Stimulated activated CD4-positive, alpha-beta T cell treated with anti-CD3 and anti-CD28 coated beads, Interleukin-1b, Interleukin-23, amount 100 ng/mL, for 48 hours (primary cell): ENCODE measurements at places on chromosomes 13 and 19.

DNA sequence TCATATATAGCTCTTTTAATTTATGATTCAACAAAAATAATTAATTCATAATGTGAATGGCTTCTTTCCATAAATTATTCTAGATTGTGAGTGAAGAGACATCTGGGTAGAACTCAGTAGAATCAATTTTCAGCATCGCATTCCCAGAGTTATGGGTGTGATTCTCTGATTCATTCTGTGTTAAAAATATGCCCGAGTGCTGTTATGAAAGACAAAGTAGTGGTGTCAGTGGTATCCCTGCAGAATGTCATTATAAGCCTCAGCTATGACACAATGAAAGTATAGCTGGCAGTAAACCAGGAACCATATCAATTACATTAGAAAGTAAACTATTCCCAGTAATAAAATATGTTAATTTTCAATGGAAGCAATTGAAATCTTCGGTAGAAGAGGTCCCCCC lies 480.5 kb upstream of the SLITRK1 start:
- DNase-seq: no peak

DNA sequence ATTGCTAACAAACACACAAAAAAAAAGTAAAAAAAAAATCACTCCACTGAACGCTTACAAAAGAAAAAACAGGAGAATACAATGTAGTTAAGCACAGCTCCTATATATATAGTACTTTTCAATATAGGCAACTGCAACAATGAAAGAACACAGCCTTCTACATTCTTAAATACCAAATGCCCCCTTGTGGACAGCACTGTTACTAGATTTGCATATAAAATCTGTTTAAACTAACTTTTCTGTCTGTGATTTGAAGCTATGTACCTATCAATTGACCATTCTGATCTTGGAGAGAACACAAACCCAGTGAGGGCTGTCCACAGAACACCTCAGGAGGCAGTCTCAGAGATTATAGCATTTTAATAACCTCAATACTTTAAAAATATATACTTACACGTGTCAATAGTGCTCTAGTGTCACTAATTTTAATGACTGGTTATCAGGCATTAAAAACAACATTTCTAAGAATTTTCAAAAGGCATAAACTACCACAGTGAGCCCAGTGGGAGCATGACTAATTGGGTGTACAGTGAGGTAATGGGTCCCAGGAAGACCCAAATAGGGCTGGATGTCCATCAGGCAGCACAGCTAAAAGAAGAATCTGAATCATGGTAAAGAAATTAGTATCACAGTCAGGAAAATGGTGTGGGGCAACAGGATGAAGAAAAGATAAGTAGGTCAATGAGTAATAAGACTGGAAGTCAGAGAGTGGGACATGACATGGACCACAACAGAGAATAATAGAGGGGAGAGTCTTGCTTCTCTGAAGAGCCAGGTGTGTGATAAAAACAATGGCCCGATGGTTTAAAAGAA lies 22.2 kb downstream of the CCDC169 start:
- DNase-seq: no peak

DNA sequence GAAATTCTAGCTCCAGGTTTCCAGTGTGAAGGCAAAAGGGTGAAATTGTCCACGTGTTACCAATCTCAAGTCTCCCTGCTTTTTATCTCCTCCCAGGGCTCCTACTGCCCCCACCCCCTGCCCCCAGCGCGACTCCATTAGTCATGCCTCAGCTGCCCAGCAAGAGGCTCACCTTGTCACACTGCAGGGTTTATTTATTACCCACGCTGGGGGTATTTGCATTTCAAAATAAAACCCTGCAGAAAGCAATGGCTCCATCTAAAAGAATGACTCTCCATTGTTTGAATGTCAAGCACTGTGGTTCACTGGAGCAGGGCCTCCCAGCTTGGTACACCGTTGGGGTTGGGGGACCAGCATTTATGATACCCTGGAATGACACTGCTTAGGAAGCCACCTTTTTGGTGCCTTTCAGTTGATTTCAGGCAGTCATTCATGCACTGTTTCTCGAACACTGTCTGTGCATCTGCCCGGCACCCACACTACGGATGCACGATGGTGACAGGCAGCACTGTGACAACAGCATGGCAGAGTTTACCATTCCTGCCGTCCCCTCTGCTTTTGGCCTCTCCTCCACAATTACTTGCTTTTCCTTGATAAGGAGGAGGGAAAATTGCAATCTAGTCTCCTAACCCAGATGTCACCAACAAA lies 9.9 kb upstream of the POP4 start:
- no peak for DNase-seq

- DNase-seq: no peak
Measured at GRCh38 chr13:48782429-48782840, 128.7 kb downstream of the CYSLTR2 start.

DNA sequence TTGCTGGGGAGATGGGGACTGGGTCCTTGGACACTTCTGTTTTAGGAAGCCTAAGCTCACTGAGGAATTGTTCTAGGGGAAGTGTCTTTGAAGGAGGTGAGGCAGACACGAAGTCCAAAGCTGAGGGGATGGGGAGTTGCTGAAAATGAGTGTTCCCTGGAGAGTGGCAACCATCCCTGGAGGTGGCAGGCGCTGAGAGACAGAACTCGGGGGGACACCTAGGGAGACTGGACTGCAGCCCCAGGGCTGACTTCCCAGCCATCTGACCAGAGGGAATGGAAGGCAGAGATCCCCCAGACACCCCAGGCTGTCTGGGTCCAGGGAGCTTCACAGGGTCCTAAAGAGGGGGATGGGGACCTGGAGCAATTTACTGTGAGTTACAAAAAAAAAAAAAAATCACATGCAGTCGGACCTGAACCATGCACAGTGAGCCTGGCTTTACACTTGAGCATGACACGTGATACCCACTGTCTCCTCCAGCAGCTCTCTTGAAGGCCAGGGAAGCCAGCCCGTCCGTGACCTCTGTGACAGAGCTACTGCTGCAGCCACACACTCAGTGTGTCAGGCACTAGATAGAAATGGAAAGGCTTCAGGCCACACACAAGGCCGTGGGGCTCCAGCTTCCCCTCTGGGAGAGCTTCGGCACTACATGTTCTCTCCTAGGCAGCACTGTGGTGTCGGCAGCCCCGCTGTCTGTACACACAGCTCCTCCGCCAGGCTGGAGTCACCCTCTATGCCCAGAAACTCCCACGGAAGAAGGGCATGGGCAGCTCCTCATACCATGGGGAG lies 77.1 kb upstream of the KCTD15 start:
- DNase-seq: no peak

GRCh38 chr13:77422724-77423123 lies 95.8 kb upstream of the MYCBP2 start:
- DNase-seq: no peak

- no peak for DNase-seq
Measured at GRCh38 chr13:66353664-66354063, 876.5 kb downstream of the PCDH9 start.

GRCh38 chr19:18507727-18508440 lies 14.0 kb downstream of the ELL start:
- DNase-seq: no peak

- no peak for DNase-seq
Measured at GRCh38 chr13:96824140-96824539, 170.1 kb downstream of the OXGR1 start.

- no peak for DNase-seq
Measured at GRCh38 chr13:40508127-40508526, 158.3 kb downstream of the FOXO1 start.

DNA sequence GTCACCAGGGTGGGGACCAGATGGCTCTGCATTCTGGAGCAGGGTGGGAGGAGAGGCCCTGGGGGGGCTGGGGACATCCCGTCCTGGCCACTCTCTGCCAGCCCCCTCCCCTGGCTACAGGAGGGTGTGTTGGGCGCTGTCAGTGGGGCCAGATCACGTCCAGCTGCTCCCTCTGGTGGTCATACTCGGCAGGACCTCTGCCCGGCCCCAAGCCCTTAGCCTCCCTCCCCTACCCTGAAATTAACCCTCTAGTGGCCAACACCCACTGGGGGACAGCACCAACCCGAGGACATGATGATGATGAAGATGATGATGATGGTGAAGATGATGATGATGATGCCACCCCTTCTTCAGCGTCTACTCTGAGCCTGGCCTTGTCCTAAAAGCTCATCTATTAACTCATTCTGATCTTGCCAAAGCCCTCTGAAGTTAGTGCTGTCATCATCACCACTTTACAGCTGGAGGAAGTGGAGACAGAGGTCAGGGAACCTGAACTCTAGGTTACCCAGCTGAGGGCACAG lies 590 bp upstream of the LGI4 start:
- peak; percentile 70 for DNase-seq

- no peak for DNase-seq
Measured at GRCh38 chr19:15721268-15721667, 6.6 kb upstream of the OR10H2 start.

GRCh38 chr19:28468701-28469459 lies 744.1 kb downstream of the UQCRFS1 start:
- peak; percentile 8 for DNase-seq

- no peak for DNase-seq
Measured at GRCh38 chr19:31666126-31666525, 316.9 kb upstream of the TSHZ3 start.

GRCh38 chr13:109148243-109148642 lies 518.8 kb downstream of the MYO16 start:
- DNase-seq: no peak

DNA sequence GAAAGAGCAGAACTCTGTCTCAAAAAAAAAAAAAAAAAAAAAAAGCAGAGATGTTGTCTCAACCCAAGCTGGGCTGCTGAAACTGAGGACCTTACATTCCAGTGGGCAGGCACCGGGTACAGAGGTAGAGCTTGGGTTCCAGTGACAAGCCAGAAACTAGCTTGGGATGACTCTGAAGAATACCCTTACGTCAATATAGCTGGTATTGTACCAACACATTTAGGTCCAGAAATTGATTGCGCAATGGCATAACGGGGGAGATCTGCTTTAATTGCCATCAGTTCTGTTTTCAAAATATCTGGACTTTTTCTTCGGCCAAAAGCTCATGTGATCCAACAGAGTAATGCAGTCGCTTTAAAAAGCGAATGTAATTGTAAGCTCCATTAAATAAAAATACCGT lies 103.1 kb upstream of the UBL3 start:
- no peak for DNase-seq

- DNase-seq: no peak
Measured at GRCh38 chr13:106186366-106187030, 349.0 kb downstream of the EFNB2 start.

DNA sequence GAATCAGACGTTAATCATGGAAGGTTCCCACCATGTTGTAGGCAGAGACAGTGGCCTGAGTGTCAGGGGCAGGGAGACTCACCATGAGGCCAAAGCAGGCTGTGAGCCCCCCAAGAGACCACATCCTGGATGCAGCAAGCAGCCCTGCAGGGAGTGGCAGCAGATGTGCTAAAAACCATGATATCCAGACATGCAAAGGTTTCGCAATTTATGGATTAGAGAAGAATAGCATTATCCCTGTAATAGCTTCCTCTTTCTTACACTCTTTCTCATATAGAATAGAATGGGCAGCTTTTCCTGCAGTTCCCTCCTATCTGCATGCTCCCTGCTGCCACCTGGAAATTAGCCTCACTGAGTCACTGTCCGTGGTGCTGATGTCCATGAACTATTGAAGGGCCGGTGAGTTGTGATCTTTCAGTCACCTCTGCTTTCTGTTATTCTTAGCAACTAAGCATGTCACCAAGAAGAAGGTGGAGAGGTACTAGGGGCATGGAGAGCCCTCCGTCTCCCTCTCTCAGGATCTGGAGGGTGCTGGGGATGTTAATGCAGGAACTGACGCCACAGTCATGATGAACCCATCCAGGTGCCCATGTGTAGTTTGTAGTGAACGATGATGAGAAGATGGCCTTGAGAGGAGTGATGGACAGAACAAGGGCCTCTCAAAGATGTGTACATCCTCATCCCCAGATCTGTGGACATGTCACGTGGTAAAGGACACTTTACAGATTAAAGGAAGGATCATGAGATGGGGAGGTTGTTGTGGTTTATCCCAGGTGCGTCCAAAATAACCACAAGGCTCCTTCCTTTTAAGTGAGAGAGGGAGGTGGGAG lies 9.9 kb downstream of the CEACAM4 start:
- DNase-seq: no peak

GRCh38 chr19:5018224-5019015 lies 49.5 kb downstream of the KDM4B start:
- DNase-seq: no peak

GRCh38 chr19:29233591-29233990 lies 20.6 kb upstream of the UQCRFS1 start:
- DNase-seq: no peak

- no peak for DNase-seq
Measured at GRCh38 chr19:4393947-4394590, 6.3 kb downstream of the SH3GL1 start.

- no peak for DNase-seq
Measured at GRCh38 chr19:38265213-38265861, 964 bp downstream of the SPINT2 start.
